Effector CD8-positive, alpha-beta T cell (primary cell): ENCODE measurements at places on chromosomes 2 and 18.

DNA sequence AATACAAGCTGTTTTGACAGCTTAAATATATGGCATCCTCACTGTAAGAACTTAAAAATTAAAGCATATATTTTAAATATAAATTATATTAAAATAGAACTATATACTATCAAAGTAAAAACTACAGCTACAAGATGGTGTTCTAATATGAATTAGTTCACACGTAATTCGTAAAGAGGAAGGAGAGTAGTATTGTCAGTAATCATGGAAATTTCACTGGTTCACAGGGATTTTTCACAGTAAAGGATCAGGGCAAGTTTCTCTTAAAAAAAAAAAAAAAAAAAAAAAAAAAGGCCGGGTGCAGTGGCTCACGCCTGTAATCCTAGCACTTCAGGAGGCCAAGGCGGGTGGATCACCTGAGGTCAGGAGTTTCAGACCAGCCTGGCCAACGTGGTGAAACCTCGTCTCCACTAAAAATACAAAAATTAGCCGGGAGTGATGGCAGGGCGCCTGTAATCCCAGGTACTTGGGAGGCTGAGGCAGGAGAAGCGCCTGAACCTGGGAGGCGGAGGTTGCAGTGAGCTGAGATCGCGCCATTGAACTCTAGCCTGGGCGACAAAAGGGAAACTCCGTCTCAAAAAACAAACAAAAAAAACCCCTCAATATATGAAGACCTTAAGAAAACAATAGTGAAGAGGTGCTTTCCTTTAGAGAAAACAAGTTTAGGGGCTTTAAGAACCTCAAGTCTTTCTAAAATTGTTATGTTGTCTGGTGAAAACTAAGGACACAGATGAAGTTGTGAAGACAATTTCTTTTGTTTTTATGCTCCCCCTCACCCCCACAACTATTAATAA lies 32.5 kb downstream of the PNO1 start:
- DNase-seq, result no peak

DNA sequence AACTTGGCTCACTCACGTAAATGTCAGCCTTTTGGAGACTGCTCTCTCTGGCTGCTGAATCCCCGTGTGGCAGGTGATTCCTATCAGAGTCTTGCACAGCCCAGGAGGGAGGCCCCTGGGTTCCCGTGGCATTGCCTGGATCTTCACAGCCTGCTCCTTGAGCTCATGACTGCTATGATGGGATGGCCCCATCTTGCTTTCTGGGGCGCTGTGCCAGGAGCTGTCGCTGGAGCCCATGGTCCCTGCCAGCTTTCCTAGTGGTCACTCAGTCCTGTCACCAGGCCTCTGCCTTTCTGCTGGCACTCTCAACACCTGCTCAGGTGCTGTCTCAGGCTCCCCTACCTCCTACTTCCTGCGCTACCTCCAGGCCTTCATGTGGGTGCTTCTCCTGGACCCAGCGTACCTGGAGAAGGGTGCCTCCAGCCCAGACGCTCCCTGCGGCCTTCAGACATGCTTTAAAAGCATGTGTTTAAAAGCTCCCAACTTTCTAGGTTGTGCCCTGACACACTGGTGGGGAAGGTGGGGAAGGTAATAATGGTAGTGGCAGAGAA lies 110.1 kb downstream of the MCFD2 start:
- no peak for DNase-seq

GRCh38 chr18:14963246-14963645 lies 215.3 kb downstream of the ANKRD30B start:
- DNase-seq, result no peak

DNA sequence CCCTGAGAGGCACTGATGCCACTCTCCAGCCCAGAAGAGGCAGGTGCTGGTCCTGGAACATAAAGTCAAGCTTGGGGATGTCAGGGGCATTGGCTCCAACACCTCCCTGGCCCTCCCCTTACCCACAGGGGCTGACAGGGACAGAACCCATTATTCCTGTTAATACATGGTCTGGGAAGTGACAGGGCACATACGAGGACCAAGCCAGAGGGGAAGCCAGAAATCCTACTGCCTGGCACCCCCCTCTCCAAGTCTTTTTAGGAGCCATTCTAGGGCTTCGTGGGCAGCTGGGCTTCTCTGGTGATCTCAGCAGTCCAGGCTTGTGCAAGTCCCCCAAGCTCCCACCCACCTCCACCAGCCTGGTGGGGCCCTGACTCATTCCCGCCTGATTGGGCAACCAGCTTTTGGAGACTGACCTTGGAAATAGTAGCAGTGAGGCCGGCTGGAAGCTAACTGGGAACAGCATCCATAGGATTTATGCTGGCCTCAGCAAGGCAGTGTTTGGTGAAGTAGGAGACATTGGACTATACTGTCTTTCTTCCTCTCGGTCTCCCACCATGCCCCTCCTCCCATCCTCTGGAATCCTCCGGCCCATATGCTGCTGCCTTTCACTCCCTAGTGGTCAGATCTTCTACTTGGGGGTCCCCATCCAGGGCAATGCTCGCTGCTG lies 86.4 kb upstream of the HK2 start:
- no peak for DNase-seq

DNA sequence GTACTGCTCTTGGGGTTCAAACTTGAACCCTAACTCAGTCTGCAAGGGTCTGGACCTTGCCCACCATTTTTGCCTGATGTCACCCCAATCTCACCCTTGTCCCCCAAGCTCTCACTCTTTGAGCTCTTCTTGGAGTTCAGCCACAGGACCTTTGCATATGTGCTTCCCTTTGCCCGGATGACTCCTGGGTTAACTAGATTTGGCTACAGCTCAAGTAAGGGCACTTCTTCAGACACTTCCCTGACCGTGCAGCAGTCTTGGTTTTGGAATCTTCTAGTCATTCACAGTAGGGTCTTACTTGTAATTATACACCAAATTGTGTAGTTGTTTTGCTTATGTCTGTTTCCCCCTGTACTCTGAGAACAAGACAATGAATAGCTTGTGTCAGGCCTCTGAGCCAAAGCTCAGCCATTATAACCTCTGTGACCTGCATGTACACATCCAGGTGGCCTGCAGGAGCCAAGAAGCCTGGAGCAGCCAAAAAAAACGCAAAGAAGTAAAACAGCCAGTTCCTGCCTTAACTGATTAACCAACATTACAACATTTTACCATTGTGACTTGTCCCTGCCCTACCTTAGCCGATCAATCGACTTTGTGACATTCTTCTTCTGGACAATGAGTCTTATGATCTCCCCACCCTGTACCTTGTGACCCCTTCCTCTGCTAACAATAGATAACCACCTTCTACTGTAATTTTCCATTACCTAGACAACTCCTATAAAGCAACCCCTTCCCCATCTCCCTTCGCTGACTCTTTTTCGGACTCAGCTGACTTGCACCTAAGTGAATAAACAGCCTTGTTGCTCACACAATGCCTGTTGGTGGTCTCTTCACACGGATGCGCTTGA lies 1.0 kb upstream of the MOGAT1 start:
- no peak for DNase-seq

DNA sequence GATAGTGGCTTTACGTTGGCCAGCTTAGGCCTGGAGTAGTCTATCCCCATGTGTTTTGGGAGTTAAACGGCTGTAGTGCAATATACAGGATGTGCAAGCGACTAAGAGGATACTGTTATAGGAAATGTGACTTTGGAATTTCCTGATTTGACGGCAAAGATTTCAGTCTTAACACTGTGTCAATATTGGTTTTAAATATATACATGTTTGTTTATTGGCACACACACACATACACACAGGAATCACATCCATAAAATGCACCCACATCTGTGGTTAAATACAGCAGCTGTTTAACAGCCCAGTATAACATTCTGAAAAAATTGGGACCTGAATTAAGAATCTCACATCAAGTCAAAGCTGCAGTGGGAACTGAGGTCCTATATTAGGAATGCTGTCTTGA lies 347.1 kb downstream of the TXNL1 start:
- no peak for DNase-seq
